NCI-H460 (cell line): ENCODE measurements at places on chromosomes 2 and 18. TPM values are rescaled to one million over a fixed set of nuclear protein-coding genes. Genes with fewer than 3 reads are reported as not detected.

DNA sequence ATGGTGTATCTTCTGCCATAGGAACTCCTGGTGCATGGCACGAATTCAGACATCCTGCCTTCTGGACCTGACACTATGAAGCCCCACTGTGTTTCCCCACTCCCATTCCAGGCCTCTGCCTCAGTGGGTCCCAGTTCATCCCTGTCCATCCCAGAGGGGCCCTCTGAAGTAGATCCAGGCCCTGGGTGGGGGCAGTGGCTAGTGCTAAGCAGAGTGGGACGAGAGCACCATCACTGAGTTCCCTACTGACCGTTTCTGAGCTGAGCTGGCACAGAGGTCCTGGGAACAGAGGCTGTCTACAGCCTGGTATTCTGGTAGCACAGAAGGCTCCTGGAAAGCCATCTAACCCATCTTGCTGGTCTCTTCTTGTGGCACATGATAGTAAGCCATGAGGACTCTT is 54.0 kb downstream of the ATOH8 start:
- DNase-seq: no peak

DNA sequence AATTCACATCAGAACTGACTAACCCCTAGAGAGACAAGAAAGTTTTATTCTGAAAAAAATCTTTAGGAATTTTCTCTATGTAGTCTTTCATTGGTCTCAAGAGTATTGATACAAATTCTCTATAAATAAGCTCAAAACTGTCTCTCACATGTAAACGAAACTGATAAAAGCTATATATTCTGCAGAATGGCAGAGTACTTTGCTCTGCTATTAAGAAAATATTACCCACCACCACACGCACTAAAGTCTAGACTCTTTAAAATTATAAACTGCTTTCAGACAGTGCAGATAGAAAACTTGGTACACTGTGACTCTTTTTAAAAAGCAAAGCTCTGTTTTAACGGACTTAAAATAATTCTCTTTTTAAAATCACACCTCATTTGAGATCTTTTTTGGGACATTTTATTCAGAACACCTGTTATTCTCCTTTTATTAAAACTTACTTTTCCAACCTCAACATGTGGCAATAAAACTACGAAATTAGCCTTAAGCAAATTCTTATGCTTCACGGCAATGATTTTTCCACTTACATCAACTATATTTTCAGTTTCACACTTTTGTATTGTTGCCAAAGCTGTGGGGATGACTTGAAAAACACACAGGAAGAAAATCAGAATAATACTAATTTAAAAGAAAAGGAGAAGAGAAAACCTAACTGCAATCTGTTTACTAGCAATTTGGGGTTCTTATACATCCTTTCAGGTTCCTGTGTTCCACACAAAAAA is 58.0 kb downstream of the CCDC88A start:
- no peak for DNase-seq

- peak; percentile 44 for DNase-seq
Measured at GRCh38 chr2:41853427-41854191, 194.2 kb upstream of the PKDCC start.

DNA sequence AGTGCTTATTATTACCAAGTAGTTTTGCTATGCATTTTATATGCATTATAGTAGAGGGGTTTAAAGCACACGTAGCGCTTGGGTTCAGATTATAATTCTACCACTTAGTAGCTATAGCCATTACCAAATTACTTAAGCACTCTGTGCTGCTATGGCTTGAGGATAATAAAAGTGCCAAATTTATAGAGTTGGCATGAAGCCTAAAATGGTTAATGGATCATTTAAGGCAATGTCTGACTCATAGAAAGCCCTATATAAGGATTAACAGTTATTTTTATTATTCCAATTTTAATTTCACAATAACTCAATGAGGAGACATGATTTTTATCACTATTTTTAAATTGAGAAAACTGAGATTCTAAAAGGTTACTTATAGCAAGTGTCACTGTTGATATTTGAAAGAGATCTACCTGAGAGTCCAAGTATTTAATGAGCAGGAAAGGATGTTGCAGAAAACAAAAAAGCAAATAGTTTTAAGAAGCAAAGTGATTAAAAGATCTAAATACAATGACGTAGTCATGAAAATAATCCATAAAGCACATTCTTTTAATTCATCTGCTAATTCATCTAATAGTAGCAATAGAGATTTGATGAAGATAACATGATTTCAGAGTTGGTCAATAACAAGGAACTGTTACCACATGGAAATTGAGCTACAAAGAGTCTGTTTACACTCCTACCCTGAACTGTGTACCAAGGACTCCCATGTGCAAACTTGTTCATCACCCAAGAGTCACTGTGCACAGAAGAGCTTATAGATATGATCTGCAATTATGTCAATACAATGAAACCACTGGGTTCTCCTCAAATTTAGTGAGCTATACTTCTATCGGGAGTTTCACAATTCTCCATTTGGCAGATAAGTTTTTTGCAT is 78.8 kb upstream of the DTNA start:
- no peak for DNase-seq

The CFAP221 gene
- not detected in 2 replicates for total RNA-seq

GRCh38 chr2:54915101-54915500 is 135.2 kb downstream of the RTN4 start:
- no peak for DNase-seq

DNA sequence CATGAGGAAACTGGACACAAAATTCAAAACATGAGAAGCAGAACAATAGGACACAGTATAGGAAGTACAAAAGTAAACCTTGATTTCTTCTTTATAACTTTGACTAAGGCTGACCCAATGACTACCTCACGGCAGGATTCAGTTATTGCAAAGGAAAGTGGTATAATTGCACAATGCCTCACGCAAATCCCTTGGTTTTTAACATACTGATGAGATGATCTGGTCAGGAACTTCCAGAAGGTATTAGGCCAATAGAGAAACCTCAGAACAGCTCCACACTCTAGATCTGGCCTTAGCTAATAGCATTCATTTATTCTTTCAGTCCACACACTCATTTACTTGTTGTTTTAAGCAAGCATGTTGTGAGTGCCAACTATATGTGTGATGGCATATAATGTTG is 1526.9 kb upstream of the ACVR2A start:
- DNase-seq: peak; percentile 33

GRCh38 chr18:37280701-37281393 is 284.8 kb downstream of the CELF4 start:
- no peak for DNase-seq

- DNase-seq: no peak
Measured at GRCh38 chr2:129252781-129253460, 726.5 kb upstream of the RAB6C start.

DNA sequence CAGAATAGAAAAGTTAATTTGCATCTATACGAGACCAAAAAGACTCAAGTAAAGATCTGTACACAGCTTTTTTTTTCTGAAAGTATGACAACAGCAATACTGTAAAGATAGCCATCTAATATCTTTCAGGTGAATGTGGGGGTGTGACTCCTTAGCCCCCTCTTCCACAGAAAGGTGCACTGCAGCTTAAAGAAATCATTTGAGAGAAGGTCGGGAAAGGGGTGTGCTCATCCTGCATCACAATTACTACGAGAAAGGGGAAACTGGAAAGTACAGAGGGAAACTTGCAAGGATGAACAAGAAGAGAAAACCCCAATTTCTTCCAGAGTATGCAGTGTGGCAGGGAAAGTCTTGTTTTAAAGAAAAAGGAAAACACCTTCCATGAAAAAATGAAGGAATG is 255.6 kb downstream of the CCDC178 start:
- DNase-seq: no peak

The UGT1A5 gene
- total RNA-seq: not detected in 2 replicates

The ALK gene
- total RNA-seq: 0.02 TPM in 1 of 2 replicates, not detected in the other

GRCh38 chr2:167471734-167472133 is 583.5 kb downstream of the XIRP2 start:
- no peak for DNase-seq

- DNase-seq: no peak
Measured at GRCh38 chr18:39380186-39380725, 1814.7 kb upstream of the CELF4 start.
